ENCODE measurements at places on chromosomes 2 and 18.

- no peak for DNase-seq
Measured at GRCh38 chr2:128446874-128447537, 128.3 kb upstream of the HS6ST1 start.

DNA sequence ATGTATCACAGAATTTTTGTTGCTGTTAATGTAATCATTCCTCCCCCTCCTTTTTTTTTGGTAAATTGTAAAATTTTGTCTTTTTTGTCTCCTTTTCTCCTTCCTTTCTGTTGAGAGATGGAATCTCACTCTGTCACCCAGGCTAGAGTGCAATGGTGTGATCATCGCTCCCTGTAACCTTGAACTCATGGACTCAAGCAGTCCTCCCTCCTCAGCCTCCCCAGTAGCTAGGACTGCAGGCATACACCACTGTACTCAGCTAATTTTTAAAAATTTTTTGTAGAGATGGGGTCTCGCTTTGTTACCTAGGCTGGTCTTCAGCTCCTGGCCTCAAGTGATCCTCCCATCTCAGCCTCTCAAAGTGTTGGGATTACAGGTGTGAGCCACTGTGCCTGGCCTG is 5.3 kb downstream of the EIF5B start:
- DNase-seq, result no peak

GRCh38 chr18:9831723-9832199 is 54.0 kb upstream of the TXNDC2 start:
- no peak for DNase-seq

- peak; percentile 39 for DNase-seq
Measured at GRCh38 chr2:239944694-239945551, 80.2 kb downstream of the NDUFA10 start.

- DNase-seq, result no peak
Measured at GRCh38 chr2:105843476-105844374, 99.0 kb downstream of the NCK2 start.

- no peak for DNase-seq
Measured at GRCh38 chr2:130327703-130328527, 14.8 kb upstream of the IMP4 start.

DNA sequence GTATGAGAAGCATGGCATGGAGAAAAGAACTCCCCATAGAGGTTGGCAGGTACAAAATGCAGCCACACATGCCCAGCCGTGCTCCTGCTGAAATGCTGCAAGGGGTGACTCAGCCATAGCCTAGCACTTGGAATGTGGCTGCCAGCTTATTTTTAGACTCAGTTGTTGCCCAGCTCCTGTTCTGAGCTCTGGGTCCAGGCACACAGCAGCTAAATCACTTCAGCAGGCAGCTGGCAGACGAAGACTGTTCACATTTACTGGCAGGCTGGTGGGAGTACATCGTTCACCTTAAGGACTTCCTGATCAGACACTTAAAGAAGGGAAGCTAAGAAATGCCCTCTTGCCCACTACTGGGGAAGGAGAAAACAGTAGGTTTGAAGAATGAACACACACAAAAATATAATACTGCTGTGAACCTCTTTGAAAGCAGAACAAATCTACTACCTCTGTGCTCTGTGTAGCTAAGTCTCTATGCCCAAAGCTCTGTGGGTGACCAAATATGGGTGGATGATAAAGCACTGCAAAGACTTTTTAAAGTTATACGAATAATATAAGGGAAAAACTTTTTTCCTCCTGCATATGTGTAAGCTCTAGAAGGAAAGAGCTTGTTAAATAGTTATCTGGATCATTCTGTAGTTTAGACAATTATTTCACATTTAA is 146.1 kb downstream of the LNPK start:
- DNase-seq, result no peak

- no peak for DNase-seq
Measured at GRCh38 chr2:10469955-10470608, 22.0 kb upstream of the ODC1 start.
